ENCODE measurements at places on chromosomes 7 and 10. TPM values are rescaled to one million over a fixed set of nuclear protein-coding genes. Genes with fewer than 3 reads are reported as not detected.

DNA sequence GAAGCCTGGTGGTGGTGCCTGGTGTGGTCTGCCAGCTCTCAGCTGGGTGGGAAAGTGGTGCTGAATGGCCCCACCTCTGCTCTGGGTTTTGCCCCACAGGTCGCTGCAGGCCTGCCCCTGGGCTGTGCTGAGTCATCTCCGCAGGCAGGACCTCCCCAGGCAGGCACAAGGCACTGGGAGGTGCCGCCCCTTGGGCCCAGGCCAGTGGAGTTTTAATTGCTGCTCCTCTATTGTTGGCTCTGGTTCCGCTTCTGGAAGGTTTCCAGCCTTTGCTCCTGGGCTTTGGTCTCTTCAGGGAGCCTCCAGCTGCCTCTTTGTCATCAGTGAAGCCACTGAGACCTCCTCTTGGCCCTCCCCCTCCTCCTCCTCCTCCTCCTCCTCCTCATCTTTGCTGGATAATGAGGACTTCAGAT, 180.3 kb upstream of the GRB10 start:
- H3K27ac ChIP-seq = no peak overlapping the region
- no peak for DNase-seq

DNA sequence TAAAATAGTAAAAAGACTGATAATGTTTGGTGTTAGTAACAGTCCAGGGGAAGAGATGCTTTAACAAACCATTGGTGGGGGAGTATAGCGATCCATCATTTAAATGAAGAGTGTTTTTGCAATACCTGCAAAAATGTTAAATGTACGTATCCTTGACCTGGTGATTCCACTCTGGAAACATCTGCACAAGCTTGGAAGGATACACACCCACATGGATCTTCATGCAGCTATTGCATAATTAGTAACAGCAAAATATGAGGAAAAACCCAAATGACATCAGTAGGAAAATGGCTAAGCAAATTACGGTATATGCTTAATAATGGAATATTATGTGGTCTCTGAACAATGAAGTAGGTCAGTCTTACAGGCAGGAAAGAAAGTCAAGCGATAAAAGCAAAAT, 20.5 kb downstream of the WNT2 start:
- no peaks in the 10 kb centered on the region for H3K4me1 ChIP-seq
- H3K27me3 ChIP-seq = no peaks in the 10 kb centered on the region
- no peak overlapping the region for H3K27ac ChIP-seq
- no peak overlapping the region for H3K4me3 ChIP-seq
- no peaks in the 10 kb centered on the region for H3K36me3 ChIP-seq

DNA sequence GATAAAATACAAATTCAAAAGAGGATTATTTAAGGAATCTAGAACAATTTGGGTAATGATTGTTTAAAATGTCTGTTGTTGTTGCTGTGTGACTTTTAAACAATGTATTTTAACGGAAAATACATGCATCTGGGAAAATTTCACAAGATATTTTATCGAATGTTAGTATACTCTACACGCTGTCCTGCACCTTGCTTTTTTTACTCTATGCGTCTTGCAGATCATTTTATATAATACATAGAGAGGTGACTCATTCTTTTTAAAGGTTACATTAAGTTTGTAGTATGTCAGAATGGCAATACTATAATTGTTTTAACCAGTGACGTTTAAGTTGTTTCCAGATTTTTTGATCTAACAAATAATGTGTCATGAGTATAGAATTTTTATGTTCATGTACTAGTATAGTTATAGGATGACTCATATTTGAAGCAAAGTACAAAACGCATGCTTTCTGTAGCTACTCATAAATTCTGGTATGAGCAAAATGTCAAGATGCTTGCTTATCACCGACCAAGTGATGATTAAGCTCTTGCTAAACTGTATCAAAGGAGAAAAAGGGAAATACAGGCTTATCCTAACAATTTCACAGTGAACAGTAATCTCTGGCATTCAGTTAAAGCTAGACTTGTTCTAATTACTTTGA, 4.9 kb downstream of the DKK1 start:
- no peaks in the 10 kb centered on the region for H3K4me1 ChIP-seq
- H3K27me3 ChIP-seq = peaks cover 9% of the 10 kb centered on the region
- H3K36me3 ChIP-seq = no peaks in the 10 kb centered on the region
- H3K4me3 ChIP-seq = no peak overlapping the region
- H3K27ac ChIP-seq = no peak overlapping the region

DNA sequence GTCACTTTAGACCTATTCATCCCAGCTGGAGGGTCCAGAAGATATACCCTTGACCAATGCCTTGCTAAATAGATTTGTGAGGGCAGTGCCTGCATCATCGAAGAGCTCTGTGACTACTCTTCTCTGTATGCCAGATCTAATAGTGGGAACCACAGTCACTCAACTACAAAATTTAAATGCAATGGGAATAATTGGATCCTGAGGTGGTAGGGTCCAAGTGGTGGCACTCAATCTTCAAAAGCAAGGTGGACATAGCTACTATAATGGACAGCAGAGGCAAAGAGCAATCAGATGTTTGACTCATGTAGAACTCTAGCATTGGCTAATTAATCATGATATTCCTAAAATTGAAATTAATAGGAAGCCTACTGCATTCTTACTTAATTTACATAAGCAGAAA, 554.3 kb upstream of the GRM3 start:
- DNase-seq = no peak
- peaks cover 4% of the 10 kb centered on the region for H3K36me3 ChIP-seq
- H3K4me1 ChIP-seq = no peaks in the 10 kb centered on the region

GRCh38 chr10:21144047-21144446, 246.9 kb upstream of the NEBL start:
- H3K4me3 ChIP-seq = no peak overlapping the region
- H3K4me1 ChIP-seq = no peaks in the 10 kb centered on the region
- H3K36me3 ChIP-seq = no peaks in the 10 kb centered on the region
- H3K27me3 ChIP-seq = peaks cover 2% of the 10 kb centered on the region

DNA sequence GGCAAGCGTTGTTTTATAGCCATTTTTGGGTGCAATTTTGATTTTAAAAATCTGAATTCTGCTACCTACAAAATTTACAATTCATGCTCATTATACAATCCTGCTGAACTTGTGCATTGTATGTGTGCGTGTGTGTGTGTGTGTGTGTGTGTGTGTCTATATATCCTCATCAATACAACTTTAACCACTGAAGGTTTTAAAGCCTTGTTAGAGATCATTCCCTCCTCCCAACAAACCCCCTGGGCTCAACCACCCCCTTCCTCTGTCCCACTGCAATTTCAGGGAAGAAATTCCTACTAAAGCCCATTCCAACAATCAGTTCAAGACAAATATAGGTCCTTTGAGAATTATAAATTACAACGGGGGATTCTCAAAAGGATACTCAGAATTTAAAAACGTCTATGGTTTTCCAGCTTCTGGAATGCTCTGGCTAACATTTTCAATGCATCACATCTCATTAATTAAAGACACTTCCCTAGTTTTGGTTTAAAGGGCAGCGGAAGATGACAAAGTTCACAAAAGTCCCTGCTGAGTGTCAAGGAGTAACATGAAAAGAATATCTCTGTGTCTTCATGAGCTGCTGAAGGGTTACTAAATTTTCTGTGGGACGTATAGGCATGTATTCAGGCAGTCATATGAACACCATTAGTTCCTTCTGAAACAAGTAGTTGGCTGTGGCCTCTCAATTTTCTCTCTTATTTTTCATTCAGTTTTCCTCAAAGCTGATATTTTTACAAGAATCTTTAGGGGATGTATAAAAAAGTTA, 889 bp upstream of the SEMA3A start:
- H3K27me3 ChIP-seq = peaks cover 2% of the 10 kb centered on the region
- DNase-seq = no peak
- peaks cover 24% of the 10 kb centered on the region for H3K4me1 ChIP-seq
- H3K36me3 ChIP-seq = no peaks in the 10 kb centered on the region

DNA sequence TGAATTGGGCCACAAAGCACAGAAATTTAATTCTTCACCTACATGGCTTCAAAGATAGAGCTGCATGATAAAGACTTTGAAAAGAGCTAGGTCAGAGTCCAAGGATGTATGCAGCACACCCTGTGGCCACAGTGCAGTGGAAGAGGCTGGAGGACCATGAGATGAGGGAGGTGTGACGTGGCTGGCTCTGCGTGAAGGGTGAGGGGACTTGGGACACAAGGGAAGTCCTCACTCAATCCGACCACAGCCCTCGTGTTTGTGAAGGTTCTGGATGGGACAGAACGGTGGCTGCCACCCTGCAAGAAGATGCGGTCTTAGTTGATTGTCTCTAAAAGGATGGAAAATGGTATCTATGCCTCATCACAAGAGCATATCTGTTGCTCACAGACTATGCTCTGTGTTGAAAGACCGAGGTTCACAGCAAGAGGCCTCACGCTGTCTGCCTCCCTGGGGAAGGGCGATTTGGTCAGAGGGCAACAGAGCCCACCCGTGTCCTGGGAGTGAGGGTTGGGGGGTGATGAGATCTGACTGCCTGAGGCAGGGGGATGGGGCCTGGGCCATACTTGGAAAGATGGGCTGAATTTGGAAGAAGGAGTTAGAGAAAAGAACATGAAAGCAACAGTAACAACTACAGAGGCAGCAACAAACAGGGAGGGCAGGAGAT, 174.4 kb upstream of the SHH start:
- peaks cover 6% of the 10 kb centered on the region for H3K27me3 ChIP-seq
- H3K4me1 ChIP-seq = no peaks in the 10 kb centered on the region
- H3K36me3 ChIP-seq = peaks cover 4% of the 10 kb centered on the region
- DNase-seq = no peak
- no peak overlapping the region for H3K27ac ChIP-seq

GRCh38 chr10:22723783-22724182, 9.4 kb upstream of the PIP4K2A start:
- no peaks in the 10 kb centered on the region for H3K27me3 ChIP-seq
- H3K4me3 ChIP-seq = no peak overlapping the region
- no peak for DNase-seq
- no peak overlapping the region for H3K27ac ChIP-seq
- H3K36me3 ChIP-seq = no peaks in the 10 kb centered on the region

GRCh38 chr7:67618556-67619162, 622.0 kb downstream of the TYW1 start:
- peaks cover 5% of the 10 kb centered on the region for H3K36me3 ChIP-seq
- H3K27me3 ChIP-seq = peaks cover 1% of the 10 kb centered on the region
- DNase-seq = no peak
- H3K27ac ChIP-seq = peak overlapping the region; percentile 57

GRCh38 chr7:78434281-78434680, 635.7 kb downstream of the PHTF2 start:
- no peak overlapping the region for H3K27ac ChIP-seq
- no peak for DNase-seq
- peaks cover 2% of the 10 kb centered on the region for H3K4me1 ChIP-seq
- no peaks in the 10 kb centered on the region for H3K27me3 ChIP-seq
- no peak overlapping the region for H3K4me3 ChIP-seq
- no peaks in the 10 kb centered on the region for H3K36me3 ChIP-seq

DNA sequence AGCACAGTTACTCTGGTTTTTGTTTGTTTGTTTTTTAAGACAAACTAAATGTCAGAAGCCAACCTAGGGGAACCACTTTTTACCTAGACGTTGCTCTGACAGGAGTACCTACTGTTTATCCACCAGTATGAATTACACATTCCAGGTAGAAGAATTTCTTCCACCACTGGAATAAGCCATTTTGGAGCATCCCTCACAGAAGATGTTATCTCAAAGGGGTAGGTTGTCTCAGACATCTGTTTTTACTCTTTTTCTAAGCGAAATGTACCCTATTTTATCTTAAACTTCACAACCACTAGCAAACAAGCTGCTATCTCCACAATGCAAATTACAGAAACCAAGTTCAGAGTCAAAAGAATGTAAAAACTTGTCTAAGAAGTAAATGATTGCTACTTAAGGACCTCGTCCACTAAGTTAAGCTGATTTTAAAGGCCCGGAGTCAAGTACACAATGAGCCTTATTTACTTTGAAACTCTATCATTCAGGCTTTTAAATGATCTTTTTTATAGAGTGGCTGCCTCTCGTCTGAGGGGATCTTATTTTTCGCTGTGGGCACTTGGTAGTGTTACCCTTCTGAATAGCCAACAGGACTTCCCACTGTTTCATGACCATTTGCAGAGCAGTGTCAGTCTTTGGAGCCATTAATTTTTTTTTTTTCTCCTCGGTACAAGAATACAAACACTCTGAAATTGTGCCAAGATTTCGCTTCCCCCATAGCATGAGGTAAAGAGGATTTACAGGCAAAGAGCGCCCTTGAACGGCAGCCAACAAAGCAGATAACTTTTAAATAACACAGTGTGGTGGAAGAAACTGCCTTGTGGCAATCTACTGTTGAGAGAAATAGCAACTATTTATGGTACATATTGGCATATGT, 15.7 kb upstream of the ARMC3 start:
- no peak overlapping the region for H3K4me3 ChIP-seq
- H3K36me3 ChIP-seq = peaks cover 13% of the 10 kb centered on the region
- DNase-seq = no peak
- no peaks in the 10 kb centered on the region for H3K27me3 ChIP-seq
- no peaks in the 10 kb centered on the region for H3K4me1 ChIP-seq

- H3K4me1 ChIP-seq = no peaks in the 10 kb centered on the region
- H3K27me3 ChIP-seq = no peaks in the 10 kb centered on the region
- H3K27ac ChIP-seq = no peak overlapping the region
- no peak overlapping the region for H3K4me3 ChIP-seq
- DNase-seq = no peak
Measured at GRCh38 chr10:126842836-126843235, 62.4 kb upstream of the DOCK1 start.

TMEM184A gene
- total RNA-seq = 20.7 TPM

TMEM178B gene
- total RNA-seq = 49.8 TPM

MRPS33 gene
- 33.9 TPM for total RNA-seq

FFAR4 gene
- total RNA-seq = not detected

PNLIP gene
- total RNA-seq = not detected

ENTPD1 gene
- total RNA-seq = not detected

AKR1B15 gene
- total RNA-seq = not detected

NKX2-3 gene
- total RNA-seq = not detected

SLC39A12 gene
- total RNA-seq = not detected
